ENCODE measurements at places on chromosomes 1 and 21.

DNA sequence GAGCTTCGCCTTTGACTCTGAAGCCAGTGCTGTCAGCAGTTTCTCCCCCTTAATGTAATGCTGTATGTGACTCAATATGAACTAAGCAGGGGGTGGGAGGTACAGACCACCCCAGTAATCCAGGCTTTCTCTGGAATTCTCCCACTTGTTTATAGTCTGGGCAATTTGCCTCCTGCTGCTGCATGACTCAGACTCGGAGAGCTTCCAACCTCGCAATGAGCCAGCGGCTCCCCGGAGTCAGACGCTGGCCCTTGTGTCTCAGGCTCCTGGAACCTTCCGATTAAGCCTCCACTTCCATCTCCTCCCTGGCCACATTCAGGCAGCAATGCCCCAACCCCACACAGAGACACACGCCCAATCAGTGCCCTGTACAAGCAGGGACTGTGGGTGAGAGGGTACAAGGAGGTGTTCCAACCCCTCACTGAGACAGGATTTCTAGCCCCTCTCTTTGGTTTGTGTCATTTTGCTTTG, 471.7 kb upstream of the VAMP3 start:
- no peak for DNase-seq

DNA sequence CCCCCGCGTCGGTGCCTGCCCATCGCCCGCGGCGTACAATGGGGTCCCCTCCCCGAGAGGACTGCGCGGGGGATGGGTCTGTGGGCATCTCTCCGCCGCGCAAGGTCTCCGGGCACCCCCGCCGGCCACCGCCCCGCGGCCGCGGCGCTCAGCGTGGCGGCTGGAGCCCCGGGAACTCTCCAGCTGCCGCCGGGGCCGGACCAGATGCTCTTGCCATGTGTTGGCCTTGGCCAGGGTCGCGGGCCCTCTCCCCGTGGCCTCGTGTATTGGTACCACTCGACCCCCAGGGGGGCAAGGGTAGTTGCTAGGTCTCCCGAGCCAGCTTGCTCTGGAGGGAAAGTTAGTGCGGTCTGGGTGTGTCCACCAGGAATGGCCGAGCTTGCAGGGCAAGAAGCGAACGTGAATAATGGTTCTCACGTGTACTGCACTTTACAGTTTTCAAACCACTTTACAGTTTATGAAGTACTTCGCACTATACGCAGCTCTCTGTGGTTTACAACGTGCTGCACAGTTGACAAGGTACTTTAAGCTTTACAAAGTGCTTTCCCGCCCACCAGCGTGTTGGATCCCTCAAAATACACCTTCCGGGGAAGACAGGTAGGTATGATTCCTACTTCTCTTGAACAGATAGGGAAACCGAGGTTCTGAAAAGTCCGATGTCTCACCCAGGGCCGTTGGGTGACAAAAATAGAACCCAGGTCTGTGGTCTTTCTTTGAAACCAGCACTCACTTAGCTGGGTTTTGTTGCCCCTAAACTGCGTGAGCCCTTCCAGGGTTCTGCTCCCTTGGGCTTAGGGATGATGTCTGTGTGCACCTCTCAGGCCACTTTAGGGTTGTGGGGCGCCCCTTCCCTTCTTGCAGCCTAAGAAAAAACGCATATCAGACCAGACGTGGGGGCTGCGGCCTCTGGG, 1.2 kb downstream of the EPHB2 start:
- no peak for DNase-seq

DNA sequence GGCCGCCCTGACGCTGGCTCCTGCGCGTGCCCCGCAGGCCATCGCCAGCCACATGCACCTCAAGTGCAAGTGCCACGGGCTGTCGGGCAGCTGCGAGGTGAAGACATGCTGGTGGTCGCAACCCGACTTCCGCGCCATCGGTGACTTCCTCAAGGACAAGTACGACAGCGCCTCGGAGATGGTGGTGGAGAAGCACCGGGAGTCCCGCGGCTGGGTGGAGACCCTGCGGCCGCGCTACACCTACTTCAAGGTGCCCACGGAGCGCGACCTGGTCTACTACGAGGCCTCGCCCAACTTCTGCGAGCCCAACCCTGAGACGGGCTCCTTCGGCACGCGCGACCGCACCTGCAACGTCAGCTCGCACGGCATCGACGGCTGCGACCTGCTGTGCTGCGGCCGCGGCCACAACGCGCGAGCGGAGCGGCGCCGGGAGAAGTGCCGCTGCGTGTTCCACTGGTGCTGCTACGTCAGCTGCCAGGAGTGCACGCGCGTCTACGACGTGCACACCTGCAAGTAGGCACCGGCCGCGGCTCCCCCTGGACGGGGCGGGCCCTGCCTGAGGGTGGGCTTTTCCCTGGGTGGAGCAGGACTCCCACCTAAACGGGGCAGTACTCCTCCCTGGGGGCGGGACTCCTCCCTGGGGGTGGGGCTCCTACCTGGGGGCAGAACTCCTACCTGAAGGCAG, 23.4 kb upstream of the ARF1 start:
- peak; percentile 60 for DNase-seq

GRCh38 chr1:4019147-4019521, 119.1 kb upstream of the C1orf174 start:
- DNase-seq, result no peak

DNA sequence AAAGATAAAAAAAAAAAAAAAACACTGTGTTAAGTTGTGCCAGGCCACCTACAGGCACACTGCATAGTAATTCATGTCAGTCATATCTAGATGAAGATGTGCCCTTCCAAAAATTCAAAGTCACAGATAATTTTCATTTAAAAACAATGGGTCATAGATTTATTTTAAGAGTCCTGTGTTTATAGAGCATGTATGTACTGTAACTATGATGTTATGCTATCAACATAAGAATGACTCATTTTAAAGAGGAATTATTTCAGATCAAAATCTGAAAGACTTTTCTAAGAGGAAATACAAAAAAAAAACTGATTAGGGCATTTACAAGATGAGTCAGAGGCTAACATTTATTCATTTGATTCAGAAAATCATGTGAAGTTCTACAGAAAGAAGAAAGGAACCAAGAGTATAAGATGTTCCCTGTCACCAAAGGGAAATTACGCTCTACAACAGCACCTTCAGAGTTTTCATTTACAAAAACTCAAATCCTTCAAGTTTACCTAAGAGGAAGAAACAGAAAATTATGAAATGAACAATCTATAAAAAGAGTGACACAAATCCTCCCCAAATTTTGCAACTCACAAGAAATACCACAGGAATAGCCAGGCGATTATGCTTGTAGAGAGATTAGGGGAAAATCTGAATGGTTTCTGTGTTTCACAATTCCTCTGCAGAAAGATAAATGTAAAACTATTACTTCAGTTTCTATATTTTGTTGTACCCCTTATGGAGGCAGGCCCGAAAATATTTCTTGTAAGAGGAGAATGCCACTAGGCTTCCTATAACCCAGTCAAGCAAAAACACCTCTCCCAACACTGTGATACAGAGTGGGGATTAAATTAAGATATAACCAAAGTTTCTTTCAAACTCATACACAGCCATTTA, 13.8 kb downstream of the TP53BP2 start:
- no peak for DNase-seq

GRCh38 chr1:230243146-230243545, 176.1 kb downstream of the GALNT2 start:
- DNase-seq, result no peak

DNA sequence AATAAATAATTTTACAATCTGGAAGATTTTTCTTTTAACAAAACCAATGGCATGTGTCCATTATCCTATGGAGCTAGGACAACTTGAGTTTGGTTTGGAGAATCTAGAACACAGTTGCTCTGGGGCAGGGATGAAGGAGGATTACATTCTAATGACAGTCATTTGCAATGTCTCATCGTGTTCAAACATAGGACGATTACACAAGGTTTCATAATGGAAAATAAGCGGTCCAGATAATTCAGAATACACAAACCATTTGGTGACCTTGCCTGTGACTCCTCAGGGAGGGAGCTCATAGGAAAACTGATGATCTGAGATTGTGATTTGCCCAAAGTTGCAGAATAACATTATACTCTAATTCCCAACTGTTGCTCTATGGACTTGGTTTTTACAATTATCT, 27.6 kb upstream of the RGL1 start:
- DNase-seq, result no peak

GRCh38 chr1:203871114-203871880, 9.9 kb downstream of the SNRPE start:
- DNase-seq, result no peak

DNA sequence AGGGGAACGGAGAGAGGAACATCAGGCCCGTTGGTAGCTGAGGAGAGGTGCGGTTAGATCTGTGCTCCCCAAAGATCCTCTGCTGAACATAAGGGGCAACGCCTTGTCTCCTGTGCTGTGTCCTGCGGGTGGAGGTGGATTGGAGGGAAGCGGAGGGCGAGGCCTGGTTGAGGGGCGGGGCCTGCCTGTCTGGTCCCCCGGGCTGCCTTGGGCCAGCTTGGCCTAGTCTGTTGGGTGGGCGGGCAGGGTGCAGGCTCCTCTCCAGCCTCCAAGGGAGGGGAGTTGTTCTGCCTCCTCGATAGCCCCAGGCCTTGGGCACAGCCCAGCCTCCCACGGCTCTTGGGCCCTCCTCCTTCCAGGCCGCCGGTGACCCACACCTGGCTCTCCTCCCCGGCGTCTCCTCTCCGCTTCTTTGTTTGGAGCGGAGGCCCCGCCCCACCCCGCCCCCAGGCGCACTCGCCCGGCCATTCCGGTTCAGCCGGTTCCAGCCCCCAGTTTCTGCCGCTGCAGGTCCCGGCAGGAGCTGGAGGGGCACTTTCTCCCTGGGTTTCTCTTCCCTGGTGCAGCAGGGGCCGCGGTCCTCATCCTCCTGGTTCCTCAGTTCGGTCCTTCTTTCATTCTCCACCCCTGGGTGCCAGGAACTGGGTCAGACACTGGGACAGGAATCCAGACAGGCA, 19.4 kb downstream of the PTPRF start:
- DNase-seq, result no peak

- no peak for DNase-seq
Observed at GRCh38 chr1:97489834-97490233, 431.0 kb downstream of the DPYD start.

GRCh38 chr1:160708801-160709200, 2.8 kb downstream of the CD48 start:
- DNase-seq, result no peak

- DNase-seq, result no peak
Observed at GRCh38 chr1:153212201-153212600, 5.2 kb upstream of the PRR9 start.

DNA sequence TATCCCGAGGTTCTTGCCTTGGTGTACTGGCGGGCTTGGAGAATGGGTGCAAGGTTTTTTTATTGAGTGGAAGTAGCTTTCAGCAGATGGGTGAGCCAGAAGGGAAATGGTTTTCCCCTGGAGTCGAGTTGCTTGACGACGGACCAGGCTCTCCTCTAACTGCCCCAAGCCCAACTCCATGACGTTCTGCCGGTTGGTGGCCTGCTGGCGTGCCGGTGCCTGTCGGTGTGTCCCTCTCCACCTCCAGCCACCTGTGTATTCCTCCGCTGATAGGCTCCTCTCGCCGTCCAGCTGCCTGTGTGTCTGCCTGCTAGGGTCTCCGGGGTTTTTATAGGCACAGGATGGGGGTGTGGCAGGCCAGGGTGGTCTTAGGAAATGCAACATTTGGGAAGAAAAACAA, 34.3 kb upstream of the PTGFRN start:
- no peak for DNase-seq

DNA sequence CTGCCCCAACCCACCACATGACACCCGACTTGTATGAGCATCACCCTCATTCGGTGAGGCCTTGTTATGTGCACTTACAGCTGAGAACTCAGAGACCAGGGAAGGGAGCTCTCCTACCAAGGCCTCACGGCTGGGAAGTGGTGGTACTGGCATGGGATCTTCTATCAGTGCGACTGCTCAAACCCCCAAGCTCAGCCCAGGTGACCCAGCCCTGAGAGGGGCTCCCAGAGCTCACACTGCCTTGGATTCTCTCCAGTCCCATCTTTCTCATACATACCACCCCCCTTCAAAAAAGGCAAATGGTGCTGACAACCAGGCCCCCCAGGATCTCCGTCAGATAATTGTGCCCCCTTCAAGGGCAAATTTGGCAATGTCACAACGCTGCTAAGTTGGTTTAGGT, 777 bp upstream of the PLA2G2F start:
- no peak for DNase-seq

DNA sequence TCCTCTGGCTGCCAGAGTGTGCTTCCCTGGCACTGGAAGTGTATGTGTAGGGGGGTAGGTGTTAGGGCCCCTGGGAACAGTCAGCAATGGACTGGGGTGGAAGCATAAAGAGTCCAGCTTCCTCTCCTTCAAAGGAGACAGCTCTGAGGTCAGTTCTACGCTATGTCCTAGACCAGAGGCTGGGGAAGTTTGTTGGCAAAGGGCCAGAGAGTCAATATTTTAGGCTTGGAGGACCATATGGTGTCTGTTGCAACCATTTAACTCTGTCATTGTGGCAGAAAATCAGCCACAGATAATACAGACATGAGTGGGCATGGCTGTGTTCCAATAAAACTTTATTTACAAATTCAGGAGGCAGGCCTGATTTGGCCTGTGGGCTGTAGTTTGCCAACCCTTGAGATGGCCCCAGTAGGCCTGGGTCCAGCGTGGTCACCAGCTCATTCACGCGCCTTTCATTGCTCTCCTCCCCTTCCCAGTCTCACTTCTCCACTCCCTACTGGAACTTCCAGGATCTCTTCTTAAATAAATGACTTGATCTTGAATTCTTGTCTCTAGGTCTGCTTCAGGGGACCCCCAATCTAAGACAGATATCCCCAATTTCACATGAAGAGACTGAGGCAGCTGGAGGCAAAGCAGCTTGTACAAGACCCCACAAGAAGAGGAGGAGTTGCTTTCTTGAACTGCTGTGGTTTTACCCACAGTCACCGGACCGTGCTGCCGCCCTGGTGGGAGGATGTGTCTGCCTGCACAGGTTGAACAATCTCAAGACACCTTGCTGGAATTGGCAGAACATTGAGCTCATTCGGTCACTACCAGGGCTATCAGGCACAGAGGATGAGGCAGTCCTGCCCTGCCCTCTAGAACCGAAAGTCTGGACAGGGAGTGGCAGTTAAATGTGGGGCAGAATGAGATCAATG, 162.4 kb upstream of the POU3F1 start:
- no peak for DNase-seq

DNA sequence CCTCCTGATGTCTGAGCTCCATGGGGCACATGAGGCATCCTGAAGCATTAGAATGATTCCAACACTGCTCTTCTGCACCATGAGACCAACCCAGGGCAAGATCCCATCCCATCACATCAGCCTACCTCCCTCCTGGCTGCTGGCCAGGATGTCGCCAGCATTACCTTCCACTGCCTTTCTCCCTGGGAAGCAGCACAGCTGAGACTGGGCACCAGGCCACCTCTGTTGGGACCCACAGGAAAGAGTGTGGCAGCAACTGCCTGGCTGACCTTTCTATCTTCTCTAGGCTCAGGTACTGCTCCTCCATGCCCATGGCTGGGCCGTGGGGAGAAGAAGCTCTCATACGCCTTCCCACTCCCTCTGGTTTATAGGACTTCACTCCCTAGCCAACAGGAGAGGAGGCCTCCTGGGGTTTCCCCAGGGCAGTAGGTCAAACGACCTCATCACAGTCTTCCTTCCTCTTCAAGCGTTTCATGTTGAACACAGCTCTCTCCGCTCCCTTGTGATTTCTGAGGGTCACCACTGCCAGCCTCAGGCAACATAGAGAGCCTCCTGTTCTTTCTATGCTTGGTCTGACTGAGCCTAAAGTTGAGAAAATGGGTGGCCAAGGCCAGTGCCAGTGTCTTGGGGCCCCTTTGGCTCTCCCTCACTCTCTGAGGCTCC, 11.1 kb upstream of the RASSF5 start:
- DNase-seq, result no peak

GRCh38 chr1:25727088-25727487, 72.9 kb upstream of the SELENON start:
- no peak for DNase-seq

GRCh38 chr1:245645406-245645805, 490.6 kb downstream of the KIF26B start:
- no peak for DNase-seq

- no peak for DNase-seq
Observed at GRCh38 chr1:30290581-30290980, 432.8 kb downstream of the MATN1 start.
